ENCODE measurements at places on chromosomes 13 and 19. TPM values are rescaled to one million over a fixed set of nuclear protein-coding genes. Genes with fewer than 3 reads are reported as not detected.

- no peak for DNase-seq
- no peaks in the 10 kb centered on the region for H3K4me1 ChIP-seq
- no peak overlapping the region for H3K4me3 ChIP-seq
These were observed 161.8 kb downstream of the DIAPH3 start for GRCh38 chr13:60001889-60002288.

DNA sequence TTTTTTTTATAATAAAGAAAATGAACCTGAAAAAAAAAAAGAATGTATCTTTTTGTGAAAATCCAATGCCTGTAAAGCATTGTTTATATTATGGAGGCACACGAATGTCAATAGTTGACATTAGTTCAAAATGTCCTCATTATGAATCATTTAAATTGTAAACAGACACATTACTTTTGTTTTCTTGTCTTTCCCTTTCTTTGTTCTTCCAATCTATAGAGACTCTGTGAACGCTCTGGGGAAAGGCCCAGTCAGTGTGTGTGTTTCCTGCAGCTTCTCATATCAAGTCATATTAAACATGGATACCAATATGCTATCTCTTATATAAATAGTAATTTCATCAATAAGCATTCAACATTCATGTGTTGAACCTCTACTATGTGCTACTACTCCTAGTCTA is 193.1 kb downstream of the KCTD12 start:
- H3K36me3 ChIP-seq: no peaks in the 10 kb centered on the region
- H3K4me3 ChIP-seq: no peak overlapping the region
- DNase-seq: no peak
- peaks cover 6% of the 10 kb centered on the region for H3K4me1 ChIP-seq

DNA sequence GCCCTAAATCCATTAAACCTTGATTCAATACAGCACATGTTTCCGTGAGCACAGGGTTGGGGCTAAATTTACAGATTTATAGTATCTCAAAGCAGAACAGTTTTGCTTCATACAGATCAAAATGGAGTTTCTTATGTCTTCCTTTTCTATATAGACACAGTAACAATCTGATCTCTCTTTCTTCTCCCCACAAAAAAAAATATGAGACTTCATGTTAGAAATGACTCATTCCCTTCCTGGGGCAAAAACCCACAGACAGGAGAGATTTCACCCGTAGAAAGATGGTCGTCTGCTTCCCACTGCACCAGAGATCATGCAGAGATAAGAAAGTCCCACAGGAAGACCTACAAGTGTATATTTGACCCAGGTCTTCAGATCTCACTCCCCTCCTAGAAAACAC is 7.7 kb upstream of the ZNF611 start:
- H3K36me3 ChIP-seq: no peaks in the 10 kb centered on the region
- H3K4me1 ChIP-seq: no peaks in the 10 kb centered on the region
- no peaks in the 10 kb centered on the region for H3K27me3 ChIP-seq
- no peak overlapping the region for H3K27ac ChIP-seq

DNA sequence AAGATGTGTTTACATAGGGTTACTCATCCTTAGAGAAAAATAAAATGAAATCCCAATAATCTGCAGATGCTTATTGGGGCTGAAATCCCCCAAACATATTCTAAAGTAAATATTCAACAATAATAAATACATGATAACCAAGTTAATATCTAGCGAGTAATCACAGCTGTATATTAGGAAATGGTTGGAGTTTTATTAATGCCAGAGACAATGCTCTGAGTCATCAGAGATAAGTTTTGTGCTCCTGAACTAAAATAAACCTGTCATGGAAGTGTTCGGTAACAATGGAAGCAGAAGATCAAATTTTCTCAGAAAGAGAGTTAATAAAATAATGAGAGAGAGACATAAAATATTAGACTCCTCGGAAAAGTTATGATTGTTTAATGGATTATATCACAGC is 31.4 kb downstream of the FLT1 start:
- no peak for DNase-seq
- no peak overlapping the region for H3K27ac ChIP-seq
- no peaks in the 10 kb centered on the region for H3K27me3 ChIP-seq
- H3K4me3 ChIP-seq: no peak overlapping the region
- no peaks in the 10 kb centered on the region for H3K36me3 ChIP-seq

GRCh38 chr19:20278342-20278741 is 111.3 kb downstream of the ZNF486 start:
- H3K4me1 ChIP-seq: no peaks in the 10 kb centered on the region
- DNase-seq: no peak
- no peak overlapping the region for H3K27ac ChIP-seq
- no peaks in the 10 kb centered on the region for H3K27me3 ChIP-seq
- H3K36me3 ChIP-seq: no peaks in the 10 kb centered on the region

GRCh38 chr19:55913643-55914268 is 18.4 kb downstream of the NLRP13 start:
- H3K27ac ChIP-seq: no peak overlapping the region
- H3K4me1 ChIP-seq: no peaks in the 10 kb centered on the region
- no peak overlapping the region for H3K4me3 ChIP-seq

GRCh38 chr19:56111601-56112312 is 9.3 kb downstream of the ZNF787 start:
- peaks cover 2% of the 10 kb centered on the region for H3K36me3 ChIP-seq
- no peak for DNase-seq
- H3K27me3 ChIP-seq: no peaks in the 10 kb centered on the region

DNA sequence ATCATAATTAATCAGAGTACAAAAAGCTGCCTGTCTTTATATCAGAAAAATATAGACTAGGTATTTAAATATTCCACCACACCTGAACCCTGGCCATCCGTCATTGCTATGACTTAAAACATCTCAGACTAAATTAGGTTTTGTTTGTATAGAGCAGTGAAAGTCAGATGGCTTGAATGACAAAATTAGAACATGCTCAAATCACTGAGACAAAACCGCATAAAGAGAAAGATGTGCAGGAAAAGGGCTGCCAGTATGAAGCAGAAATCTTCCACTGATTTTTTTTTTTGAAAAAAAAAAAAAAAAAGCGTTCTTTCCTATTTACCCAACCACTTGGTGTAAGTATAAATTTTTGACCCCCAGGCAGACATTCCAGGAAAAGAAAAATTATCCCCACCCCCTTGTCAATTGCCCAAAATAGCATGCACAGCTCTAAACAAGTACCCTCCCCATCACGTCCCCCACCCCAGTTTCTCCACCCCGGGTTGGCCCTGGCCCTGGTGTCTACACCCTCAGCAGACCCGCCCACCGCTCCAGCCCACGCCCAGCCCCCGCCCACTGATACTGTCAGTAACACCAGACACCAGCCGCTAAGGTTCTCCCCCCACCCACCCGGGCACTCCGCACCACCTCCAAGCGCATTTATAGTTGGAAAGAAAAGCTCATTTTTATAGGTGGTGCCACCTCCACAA is 118.6 kb downstream of the URI1 start:
- H3K27me3 ChIP-seq: no peaks in the 10 kb centered on the region
- no peak for DNase-seq
- no peak overlapping the region for H3K4me3 ChIP-seq

The PLD3 gene
- 158 TPM for polyA plus RNA-seq

The EXOC3L2 gene
- not detected for polyA plus RNA-seq

Data from fibroblast of lung (primary cell).